ENCODE measurements at places on chromosomes 5 and 9. TPM values are rescaled to one million over a fixed set of nuclear protein-coding genes. Genes with fewer than 3 reads are reported as not detected.

- no peaks in the 10 kb centered on the region for H3K27me3 ChIP-seq
- DNase-seq, result no peak
Measured at GRCh38 chr9:89563571-89564345, 41.1 kb upstream of the GADD45G start.

DNA sequence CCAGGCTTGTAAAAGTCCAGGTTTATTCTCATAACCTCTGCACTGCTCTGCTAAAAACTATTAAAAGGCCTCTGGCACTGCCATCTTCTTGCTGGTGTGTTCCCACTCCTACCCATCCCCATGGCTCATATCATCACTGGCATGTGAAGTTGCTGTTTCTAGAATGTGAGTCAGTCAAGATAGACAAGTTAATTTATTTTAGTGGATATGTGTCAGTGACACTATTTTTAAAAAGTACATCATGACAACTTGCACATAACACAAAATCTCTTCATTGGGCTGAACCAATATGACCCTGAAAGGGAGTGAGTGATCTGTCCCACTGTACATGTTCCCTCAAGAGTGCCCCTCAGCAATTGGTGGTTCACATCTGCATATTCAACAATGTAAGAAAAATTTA, 299.7 kb downstream of the NFIB start:
- no peaks in the 10 kb centered on the region for H3K27me3 ChIP-seq
- H3K4me3 ChIP-seq, result no peak overlapping the region
- H3K27ac ChIP-seq, result no peak overlapping the region
- no peak for DNase-seq
- no peaks in the 10 kb centered on the region for H3K4me1 ChIP-seq

DNA sequence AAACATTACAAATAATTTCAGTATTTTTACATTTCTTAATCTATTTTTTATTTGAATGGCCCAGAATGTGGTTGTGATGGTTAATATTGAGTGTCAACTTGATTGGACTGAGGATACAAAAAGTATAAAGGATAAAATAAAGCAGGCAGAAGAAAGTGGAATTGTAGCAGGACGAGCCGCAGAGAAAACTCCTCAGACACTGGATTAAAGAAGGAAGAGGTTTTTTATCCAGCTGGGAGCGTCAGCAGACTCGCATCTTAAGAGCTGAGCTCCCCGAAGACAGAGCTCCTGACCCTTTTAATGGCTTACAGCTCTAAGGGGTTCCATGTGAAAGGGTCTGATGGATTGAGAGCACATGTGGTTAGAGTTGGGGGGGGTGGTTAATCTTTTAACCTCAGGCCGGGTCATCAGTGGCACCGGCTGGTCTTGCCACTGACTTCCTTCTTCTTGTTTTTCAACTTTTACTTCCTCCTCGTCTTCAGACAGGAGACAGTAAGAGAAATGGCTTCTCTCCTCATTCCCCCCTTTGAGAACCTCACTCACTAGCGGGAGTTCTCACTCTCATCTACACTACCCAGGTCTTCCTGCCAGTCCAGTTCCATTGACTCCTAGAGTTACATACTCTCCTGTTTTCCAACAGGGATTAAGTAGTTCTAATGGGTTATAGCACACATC, 80.0 kb downstream of the TMEM161B start:
- no peaks in the 10 kb centered on the region for H3K36me3 ChIP-seq
- peak; percentile 46 for DNase-seq
- no peaks in the 10 kb centered on the region for H3K4me1 ChIP-seq
- H3K27me3 ChIP-seq, result no peaks in the 10 kb centered on the region

GRCh38 chr5:56862909-56863308, 46.5 kb upstream of the SETD9 start:
- peaks cover 64% of the 10 kb centered on the region for H3K36me3 ChIP-seq
- H3K4me1 ChIP-seq, result no peaks in the 10 kb centered on the region

GRCh38 chr9:126483468-126484073, 130.2 kb upstream of the LMX1B start:
- H3K36me3 ChIP-seq, result no peaks in the 10 kb centered on the region
- no peak overlapping the region for H3K4me3 ChIP-seq
- no peaks in the 10 kb centered on the region for H3K4me1 ChIP-seq
- no peak overlapping the region for H3K27ac ChIP-seq
- no peak for DNase-seq

Gene PRR16
- 1.1 TPM for total RNA-seq

Gene C5orf58
- total RNA-seq, result not detected
